Pancreas (tissue), 10 donors: ENCODE measurements at places on chromosomes 3 and 15. TPM values are rescaled to one million over a fixed set of nuclear protein-coding genes. Genes with fewer than 3 reads are reported as not detected.

The TICRR gene
- polyA plus RNA-seq, result 0.04 TPM

The KBTBD8 gene
- 0.23 TPM for polyA plus RNA-seq

The QRICH1 gene
- polyA plus RNA-seq, result 27.8 TPM

The GMPS gene
- polyA plus RNA-seq, result 8.0 TPM

The SLC28A2 gene
- not detected for polyA plus RNA-seq

The C2CD4A gene
- 3.5 TPM for polyA plus RNA-seq

The ARPC4 gene
- 44.7 TPM for polyA plus RNA-seq

The SCG3 gene
- 67.5 TPM for polyA plus RNA-seq

The TKT gene
- 114 TPM for polyA plus RNA-seq

The CSPG4 gene
- 3.1 TPM for polyA plus RNA-seq

The C3orf80 gene
- 2.0 TPM for polyA plus RNA-seq

The CILP gene
- polyA plus RNA-seq, result 1.1 TPM

The TRAK1 gene
- 10.6 TPM for polyA plus RNA-seq

The VIPR1 gene
- 3.4 TPM for polyA plus RNA-seq

The CTDSPL2 gene
- 2.7 TPM for polyA plus RNA-seq

The APOD gene
- 75.7 TPM for polyA plus RNA-seq

The CFAP91 gene
- polyA plus RNA-seq, result 9.2 TPM

The TMIE gene
- polyA plus RNA-seq, result 0.42 TPM

The ANKUB1 gene
- not detected for polyA plus RNA-seq

The ADGRG7 gene
- not detected for polyA plus RNA-seq

The CNTN3 gene
- polyA plus RNA-seq, result 2.6 TPM

The RPL14 gene
- 1,638 TPM for polyA plus RNA-seq

The EXD1 gene
- not detected for polyA plus RNA-seq

The RTF1 gene
- 17.3 TPM for polyA plus RNA-seq
